Urothelium cell line (cell line): ENCODE measurements at places on chromosomes 13 and 19.

GRCh38 chr19:7463575-7463974, 25.3 kb downstream of the PEX11G start:
- DNase-seq: no peak

- no peak for DNase-seq
Observed at GRCh38 chr19:34127684-34128189, 44.6 kb upstream of the LSM14A start.

GRCh38 chr13:108342369-108343289, 73.1 kb downstream of the TNFSF13B start:
- DNase-seq: peak; percentile 14

GRCh38 chr19:8034178-8034525, 18.4 kb upstream of the CCL25 start:
- no peak for DNase-seq

DNA sequence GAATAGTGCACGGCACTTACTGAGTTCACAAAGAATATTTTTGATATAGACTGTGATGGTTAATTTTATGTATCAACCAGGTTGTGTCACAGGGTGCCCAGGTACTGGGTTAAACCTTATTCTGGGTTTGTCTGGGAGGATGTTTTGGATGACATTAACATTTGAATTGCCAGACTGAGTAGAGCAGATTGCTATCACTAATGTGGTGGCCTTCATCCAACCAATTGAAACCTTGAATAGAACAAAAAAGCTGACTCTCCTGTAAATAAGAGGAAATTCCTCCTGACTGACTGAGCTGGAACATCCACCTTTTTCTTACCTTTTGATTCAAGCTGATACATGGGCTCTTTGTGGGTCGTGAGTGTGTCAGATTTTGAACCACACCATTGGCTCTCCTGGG, 1424.4 kb upstream of the MIR17HG start:
- no peak for DNase-seq

DNA sequence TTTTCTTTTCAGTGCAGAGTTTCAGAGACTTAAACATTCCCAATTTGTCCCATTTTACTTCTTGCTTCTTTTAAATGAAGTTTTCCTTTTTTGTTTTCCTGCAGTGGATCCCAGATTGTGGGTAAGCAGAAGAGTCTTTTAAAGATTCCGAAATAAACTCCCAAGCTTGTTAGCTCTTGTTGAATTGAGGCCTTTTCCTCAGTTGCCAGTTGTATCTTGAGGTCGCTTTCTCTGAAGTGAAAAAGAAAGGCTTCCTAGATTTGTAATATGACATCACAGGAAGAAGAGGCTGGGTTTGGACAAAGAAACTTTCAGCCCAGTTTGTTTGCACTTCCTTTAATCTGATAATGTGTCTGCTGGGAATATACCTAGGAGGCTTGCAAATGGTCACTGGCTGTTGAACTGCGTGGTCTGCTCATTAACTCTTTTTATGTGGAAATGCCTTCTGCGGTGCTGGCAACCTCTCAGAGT, at the start of gene LPAR6:
TSS of gene LPAR6 (minus strand) at position 233 of the 471 bp plus-strand sequence. CDS start 690 bp downstream, outside the sequence.
- DNase-seq: no peak

DNA sequence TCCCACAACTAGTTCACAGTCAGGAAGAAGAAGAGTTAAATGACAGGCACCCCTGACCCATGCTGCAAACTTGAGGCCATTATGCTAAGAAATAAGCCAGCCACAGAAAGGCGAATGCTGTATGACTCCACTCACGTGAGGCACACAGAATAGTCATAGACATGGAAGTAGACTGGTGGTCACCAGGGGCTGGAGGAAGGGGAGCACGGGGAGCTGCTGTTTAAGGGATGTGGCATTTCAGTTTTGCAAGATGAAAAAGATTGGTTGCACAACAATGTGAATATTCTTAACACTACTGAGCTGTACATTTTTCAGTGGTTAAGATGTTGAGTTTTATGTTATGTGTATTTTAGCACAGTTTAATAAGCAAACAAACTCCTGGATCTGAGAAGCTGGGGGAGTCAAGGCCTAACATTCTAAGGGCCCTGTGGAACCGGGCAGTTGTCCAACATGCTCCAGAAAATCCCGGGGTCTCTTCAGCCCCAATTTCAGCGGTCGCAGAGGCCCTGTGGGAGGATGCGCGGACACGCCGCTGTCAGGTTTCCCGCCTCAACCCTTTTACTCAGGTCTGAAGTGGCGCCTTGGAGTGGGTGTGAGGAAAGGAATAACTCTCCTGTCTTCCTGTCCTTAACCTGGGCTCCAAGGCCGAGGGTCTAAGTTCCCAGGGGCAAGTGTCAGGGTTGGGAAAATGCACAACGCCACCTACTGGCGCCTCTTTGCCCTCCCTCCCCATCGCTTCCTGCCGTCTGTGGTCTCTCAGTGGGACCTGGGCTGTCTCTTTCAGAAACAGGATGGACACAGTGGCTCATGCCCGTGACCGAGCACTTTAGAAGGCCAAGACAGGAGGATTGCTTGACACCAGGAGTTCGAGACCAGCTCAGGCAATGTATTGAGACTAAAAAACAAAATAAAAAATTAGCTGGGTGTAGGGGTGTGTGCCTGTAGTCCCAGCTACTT, 4.4 kb upstream of the TMEM272 start:
- peak; percentile 23 for DNase-seq

GRCh38 chr19:9565900-9566705, 18.2 kb downstream of the ZNF121 start:
- no peak for DNase-seq

DNA sequence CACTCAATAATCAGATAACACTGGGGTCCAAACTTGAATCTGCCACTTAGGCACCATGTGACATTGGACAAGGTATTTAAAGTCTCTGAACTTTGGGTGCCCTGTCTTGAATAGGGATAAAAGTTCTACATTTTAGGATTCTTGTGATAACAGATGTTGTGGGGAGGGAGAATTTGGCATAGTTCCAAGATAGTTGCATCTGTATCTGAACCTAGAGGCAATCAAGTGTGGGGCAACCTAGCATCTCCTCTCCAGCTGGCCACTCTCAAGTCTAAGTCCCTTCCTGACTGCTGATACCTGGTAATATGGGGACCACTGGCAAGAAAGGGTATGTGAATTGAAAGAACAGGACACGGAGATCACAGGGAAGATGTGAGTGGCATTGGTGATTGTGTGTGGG, 256.1 kb downstream of the FOXO1 start:
- DNase-seq: no peak

DNA sequence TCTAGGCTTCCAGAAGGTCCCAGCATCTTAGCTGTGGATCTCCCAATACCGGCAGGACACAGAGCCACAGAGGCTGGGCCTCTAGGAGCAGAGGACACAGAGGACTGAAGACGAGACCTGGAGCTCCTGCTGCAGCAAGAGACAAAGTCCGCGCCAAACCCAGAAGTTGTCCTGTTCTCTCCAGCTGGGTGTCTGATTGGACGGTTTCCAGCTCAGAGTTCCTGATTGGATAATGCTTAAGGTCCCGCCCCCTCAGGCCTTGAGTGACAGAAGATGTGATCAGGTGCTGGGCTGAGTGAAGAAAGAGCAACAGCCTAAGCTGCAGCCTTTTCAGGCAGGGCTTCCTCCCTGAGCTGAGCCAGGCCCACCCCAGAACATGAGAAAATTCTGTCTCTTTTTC, 59.9 kb upstream of the ZNF85 start:
- DNase-seq: no peak

DNA sequence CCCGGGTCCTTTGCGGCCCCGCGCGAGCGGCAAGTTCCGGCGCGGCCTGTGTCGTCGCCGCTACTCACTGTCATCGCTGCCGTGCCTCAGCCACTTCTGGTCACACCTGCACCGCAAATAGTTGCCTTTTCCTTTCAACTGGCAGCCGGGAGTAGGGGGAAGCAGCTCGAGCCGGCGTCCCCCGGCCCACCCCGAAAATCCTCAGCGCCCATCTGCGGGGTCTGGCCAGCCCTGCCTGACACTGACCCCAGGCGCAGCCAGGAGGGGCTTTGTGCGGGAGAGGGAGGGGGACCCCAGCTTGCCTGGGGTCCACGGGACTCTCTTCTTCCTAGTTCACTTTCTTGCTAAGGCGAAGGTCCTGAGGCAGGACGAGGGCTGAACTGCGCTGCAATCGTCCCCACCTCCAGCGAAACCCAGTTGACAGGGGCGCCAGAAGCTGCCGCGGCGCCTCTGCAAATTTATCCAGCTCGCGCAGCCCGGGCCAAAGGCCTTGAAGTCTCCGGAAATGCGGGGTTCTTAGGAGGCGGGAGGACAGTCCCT, 1.7 kb downstream of the PDX1 start:
- DNase-seq: no peak

- no peak for DNase-seq
Observed at GRCh38 chr13:45918597-45918996, 67.0 kb upstream of the SIAH3 start.

DNA sequence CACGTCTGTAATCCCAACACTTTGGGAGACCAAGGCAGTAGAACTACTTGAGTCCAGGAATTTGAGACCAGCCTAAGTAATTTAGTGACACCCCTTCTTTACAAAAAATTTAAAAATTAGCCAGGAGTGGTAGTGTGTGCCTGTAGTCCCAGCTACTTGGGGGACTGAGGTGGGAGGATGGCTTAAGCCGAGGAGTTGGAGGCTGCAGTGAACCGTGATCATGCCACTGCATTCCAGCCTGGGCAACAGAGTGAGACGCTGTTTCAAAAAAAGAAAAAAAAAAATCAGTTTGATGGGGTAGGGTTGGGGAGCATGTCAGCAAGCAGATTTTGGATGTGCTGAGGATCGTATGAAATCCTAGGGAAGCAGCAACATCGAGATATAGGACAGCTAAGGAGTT, 4.2 kb downstream of the CEACAM19 start:
- no peak for DNase-seq

GRCh38 chr19:12956446-12957388, at the start of gene GADD45GIP1:
Gene GADD45GIP1, minus strand, starts transcription at chr19:12957223. Its CDS starts 11 bp downstream, at chr19:12957212.
- DNase-seq: peak; percentile 80

DNA sequence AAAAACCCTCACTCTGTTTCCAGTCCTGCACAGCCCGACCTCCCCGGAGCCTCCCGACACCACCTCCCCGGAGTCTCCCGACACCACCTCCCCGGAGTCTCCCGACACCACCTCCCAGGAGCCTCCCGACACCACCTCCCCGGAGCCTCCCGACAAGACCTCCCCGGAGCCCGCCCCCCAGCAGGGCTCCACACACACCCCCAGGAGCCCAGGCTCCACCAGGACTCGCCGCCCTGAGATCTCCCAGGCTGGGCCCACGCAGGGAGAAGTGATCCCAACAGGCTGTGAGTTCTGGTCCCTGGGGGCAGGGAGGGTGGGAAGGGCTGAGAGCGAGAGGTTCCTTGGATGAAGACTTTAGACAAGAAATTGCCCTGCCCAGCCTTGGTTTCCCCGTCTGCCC, 5.4 kb downstream of the MADCAM1 start:
- no peak for DNase-seq

DNA sequence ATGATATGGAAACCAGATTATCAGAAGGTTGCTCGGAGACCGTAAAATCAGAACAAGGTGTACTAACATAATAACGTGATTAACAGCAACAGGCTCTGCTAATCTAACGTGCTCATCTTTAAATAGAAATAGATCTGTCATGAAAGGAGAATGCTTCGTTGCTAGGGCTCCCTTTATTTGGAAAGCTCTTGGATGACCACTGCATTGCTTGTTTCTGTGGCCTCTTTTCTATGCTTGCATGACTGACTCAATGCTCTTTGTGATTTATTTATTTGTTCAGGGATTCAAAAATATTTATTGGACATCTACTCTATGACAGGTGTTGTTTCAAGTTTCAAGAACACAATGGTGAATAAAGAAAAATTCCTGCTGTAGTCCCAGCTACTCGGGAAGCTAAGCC, 22.3 kb upstream of the ZDHHC20 start:
- DNase-seq: no peak

DNA sequence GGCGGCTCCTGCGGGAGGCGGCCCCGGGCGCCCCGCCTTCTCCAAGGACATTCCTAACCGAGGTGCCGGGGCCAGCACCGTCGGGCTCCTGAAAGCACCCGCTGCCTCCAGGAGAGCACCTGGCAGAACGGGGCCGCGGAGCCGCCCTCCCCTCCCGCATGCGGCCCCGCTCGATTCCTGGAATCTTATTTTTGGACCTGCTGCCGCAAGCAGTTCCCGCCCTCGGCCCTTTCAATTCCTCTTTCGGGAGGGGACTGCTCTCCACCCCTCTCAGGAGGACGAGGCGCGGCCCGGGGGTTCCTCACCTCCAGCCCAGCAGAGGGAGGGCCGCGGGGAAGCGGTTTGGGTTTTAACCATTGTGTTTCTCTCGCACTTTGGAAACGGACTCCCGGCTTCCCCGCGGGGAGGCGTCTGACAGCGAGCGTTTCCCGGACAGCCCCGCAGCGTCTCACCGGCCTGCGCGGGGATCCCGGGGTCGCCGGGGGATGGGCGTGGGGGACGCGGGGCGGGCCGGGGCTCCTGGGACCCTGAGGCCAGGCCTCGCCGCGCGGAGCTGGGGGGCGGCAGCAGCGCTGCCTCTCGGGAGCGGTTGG, 849 bp downstream of the GAS6 start:
- peak; percentile 64 for DNase-seq

DNA sequence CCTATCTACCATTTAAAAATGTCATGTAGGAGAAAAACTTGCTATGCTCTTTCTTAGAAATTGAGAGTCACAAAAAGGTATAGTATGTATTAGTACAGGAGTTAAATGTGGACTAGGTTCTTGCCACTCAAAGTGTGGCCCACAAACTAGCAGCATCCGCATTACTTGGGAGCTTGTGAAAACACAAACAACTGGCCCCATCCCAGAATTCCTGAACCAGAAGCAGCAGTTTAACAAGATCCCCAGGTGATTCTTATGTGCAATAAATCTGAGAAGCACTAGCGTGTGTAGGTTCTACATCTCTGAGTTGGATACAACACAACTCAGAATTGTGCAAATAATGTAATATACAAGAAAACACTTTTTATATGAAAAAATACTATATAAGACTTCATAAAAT, 325.9 kb downstream of the DCT start:
- DNase-seq: no peak

GRCh38 chr13:108595436-108596274, 33.8 kb upstream of the MYO16 start:
- DNase-seq: no peak

- peak; percentile 52 for DNase-seq
Observed at GRCh38 chr19:44747739-44748425, 626 bp upstream of the BCL3 start.
